ENCODE measurements at places on chromosomes 5 and 9.
A peak's percentile ranks its signal among the peaks of the same experiment; 100 is the strongest.

DNA sequence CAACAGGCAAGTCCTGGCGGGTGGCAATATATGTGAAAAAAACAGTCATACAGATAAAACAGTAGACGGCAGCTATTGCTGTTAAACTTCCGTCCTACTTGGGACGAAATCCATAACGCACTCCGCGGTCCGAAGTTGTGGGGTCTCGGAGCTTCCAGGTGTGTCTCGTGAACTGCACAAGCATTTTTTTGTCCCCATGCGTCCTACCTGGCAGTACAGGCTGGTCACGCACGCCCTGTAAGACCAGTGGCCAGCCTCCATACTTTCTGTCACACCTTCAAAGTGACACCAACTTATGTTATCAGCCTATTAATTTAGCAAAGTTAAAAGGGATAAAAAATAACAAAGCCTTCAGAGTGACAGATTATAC is 51.3 kb downstream of the TGFBI start:
- no peak for DNase-seq

DNA sequence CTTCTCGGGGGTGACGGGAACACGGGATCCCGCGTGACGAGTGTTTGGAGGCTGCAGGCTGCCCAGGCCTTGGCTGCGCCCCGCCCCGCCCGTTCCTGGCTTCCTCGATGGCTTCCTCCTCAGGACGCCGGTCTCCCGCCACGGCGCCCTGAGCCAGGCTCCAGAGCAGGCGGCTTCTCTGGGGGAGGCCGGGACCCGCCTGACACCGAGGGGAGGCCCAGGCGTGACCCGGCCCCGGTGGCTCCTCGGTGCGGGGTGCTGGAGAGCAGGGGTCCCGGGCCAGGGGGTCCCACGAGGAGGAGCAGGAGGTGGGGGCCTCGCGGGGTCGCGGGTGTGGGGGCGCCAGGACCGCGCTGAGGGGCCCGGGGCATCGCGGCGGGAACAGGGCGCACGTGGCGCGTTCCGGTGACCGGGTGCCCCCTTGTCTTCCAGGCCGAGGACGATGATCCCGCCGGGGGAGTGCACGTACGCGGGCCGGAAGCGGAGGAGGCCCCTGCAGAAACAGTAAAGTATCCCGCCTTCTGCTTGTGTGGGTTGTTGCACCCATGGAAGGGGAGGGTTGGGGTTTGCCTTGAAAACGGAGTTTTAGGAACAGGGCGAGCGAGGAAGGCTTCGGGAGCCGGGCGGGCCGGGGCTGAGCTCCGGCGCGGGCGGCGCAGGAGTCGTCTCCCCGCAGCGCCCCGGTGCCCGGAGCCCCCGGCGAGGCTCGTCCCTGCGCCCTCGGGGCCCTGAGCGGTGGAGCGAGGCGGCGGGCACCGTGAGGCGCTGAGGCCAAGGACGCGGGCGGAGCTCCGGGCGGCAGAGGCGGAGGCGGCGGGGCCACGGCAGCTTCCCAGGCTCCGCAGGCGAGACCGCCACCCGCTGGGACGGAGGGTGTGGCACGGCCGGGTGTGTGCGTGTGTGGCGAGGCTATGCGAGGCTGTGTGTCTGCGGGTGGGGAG is 22.2 kb downstream of the AHRR start:
- no peak for DNase-seq

DNA sequence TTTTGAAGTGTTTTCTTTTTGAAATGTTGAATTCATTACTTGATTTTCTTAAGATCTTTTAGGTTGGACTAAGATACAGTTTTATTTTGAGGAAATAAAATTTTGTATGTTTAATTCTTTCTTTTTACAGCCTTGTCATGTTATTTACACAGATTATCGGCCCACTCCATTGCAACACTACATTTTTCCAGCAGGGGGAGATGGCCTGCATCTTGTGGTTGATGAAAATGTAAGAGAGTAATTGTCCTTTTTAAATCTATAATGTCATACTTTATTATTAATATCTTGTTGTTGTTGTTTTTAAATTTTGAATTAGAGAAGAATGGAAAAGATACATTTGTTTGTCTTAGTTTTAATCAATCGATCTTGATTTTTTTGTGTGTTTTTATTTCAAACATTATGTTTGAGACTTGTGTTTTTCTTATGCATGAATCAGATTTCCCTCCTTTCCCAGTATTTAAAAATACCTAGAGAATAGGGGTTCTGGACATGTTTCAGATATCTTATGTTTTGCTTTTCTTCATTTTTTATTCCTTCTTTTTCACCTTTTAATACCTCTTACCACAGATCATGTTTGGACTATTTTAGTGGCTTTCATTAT is 36.7 kb downstream of the MTREX start:
- peak; percentile 27 for DNase-seq

GRCh38 chr5:151238303-151238741 is 14.4 kb upstream of the CCDC69 start:
- DNase-seq: no peak

DNA sequence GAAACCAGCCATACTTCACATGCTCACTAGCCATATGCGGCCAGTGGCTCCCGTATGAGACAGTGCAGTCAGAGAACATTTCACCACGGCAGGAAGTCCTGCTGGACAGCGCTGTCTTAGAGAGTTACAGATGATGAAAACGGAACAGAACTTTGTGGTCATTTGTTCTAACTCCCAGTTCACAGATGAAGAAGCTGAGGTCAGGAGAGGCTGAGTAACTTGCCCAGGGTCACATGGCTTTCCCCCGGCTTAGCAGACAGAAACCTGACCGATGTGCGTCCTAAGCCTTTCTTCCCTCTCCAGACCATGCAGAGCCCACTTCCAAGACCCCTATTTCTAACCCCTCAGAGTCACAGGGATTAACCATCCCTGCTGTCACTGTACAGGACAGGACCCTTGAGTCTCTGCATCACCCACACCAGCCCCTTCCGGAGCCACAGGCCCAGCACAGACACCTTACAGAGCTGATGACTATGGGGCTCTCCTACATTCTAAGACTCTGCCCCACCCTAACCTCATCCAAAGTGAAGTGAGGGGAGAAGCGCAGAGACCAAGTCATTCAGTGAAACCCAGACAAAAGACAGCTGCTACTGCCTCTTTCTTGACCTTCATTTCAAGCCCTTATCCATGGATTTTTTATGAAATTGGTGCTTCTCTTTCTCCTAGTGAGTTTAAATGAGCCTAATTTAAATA is 86.9 kb downstream of the PTPN3 start:
- no peak for DNase-seq

- no peak for DNase-seq
These were observed 175.3 kb upstream of the KLF9 start for GRCh38 chr9:70589571-70590314.

- DNase-seq: no peak
These were observed 545 bp downstream of the HMGCS1 start for GRCh38 chr5:43312699-43313034.

GRCh38 chr5:38615981-38616451 is 59.6 kb upstream of the LIFR start:
- DNase-seq: no peak

- DNase-seq: no peak
These were observed 125.2 kb upstream of the CDH18 start for GRCh38 chr5:20113031-20113715.

- no peak for DNase-seq
These were observed 65.1 kb upstream of the IL6ST start for GRCh38 chr5:56059854-56060253.

DNA sequence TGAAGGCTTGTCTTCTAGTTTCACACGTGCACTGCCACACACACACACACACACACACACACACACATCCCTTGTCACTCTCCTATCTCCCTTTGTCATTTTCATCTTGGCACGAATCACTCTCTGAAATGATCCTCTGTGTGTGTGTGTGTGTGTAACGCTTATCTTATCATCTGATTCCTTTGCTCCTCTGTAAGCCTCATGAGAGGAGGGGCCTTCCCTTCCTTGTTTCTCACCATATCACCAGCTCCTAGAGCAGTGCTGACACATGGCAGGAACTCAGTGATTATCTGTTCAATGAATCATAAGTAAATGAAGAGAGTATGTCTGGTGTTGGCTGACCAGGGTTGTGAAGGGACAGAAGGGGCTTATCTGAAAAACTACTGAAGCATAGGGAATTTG is 53.3 kb downstream of the PDE4D start:
- DNase-seq: no peak

DNA sequence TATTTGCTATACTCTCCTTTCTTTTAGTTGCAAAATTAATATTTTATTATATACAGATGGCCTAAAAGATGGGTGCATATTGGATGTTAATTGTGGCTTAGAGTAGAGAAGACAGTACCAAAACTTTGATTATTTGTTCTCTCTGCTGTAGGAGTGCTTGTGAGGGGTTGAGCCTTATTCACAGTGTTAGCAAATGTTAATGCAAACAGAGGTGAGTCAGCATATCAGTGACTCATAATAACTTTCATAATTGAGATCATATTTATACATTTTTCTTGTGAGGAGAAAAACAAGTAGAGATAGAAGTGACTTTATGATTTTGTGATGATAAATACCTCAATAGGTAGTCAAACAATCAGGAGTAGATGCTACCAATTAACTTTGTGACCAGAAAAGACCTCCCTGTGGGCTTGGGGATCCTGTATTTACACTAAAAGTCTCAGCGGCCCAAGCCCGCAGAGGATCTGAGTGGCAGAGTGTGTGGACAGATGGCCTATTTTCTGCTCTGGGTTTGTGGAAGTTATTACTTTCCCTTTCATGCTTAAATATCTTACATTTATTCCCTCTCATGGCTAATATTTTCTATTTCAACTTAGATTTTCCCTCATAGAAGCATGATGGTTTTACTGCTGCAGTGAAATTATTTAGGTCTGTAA is 226.5 kb downstream of the TAF11L14 start:
- no peak for DNase-seq

- no peak for DNase-seq
These were observed 41.1 kb downstream of the UBE2QL1 start for GRCh38 chr5:6489643-6490185.

DNA sequence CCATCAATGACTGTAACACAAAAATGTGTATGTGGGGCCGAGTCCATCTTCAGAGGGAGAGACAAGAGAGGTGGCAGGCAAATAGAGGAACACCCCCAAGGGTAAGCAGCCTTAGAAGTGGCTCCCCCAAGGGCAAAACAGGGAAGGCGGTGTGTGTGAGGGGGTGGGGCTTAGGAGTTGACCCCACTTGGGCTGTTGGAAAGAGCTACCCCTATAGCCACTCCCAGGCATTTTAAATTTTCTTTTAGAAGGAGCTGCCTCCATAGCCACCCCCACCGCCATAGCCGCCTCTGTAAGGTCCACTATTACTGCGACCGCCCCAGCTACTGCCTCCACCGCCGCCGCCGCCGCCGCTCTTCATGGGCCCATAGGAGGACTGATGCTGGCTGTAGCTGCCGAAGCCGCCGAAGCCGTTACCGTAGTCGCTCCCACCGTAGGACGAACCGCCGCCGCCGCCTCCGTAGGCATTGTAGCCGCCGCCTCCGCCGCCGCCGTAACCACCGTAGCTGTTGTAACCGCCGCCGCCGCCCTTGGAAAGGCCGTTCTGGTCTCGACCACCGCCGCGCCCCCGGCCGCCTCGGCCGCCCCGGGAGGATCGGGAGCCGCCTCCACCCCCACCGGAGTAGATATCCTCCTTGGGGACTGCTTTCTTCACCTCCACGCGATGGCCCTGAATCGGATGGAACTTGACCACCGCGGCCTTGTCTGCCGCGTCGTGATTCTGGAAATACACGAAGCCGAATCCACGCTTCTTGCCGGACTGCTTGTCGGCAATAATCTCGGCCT is 1.1 kb downstream of the HNRNPA0 start:
- DNase-seq: peak; percentile 33

DNA sequence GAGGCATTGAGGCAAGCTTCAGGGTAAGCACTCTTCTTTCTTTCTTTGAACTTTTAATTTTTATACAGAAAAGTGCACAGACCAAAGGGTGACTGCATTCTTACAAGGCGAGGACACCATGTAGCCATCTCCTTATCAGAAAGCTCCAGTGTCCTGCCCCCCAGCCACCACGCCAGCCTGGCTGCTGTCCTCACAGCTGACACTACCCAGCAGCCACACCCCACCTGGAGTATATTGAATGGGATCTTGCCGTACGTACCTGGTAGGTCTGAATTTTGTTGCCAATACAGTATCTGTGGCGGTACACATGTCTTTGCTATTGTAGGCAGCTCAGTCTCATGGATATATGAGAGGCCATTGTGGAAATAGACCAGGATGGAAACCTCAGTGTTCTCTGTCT is 284.0 kb upstream of the IRX2 start:
- DNase-seq: no peak

GRCh38 chr9:78547831-78548230 is 250.9 kb downstream of the PSAT1 start:
- no peak for DNase-seq

DNA sequence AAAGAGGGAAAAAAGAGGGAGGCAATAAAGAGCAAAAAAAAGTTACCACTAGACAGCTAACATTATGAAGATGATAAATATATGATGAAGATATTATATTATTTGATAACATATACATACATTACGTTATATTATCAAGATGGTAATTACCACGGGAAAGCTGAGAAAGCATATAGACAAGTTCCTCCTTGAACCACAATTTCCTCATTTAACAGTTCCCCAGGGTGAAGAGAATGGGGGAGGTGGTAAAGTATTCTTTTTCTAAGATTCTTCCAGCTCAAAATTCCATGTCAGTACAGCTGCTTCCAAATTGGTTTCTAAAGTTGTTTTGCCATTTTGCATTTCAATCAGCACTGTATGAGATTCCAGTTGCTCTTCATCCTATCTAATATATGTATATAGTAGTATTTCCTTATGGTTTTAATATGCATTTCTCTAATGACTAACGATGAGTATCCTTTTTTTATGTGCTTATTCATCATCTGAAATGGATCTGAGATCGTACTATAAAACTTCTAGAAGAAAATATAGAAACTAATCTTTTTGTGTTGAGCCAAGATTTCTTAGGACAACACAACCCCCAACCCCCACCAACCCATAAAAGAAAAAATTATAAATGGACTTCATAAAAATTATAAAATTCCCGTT is 49.5 kb upstream of the C9orf72 start:
- DNase-seq: no peak

GRCh38 chr5:40401284-40402006 is 278.3 kb upstream of the PTGER4 start:
- no peak for DNase-seq

DNA sequence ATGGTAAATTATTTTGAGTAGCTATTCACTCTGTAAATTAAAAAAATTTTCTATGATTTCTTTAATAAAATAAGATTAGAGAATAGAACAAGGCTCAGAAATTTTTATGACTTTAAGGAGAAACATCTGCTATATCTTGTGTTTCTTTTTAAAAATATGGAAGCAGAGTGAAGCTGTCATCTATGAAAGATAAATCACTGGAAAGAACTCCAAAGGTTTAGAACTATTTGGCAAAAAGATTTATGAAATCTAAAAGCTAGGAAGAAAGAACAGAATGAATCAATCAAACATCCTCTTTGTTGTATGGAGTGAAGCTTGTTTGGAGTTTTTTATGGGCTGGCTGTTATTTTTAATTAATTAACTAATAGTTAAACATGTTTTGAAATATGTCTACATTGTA is 89.8 kb upstream of the ACTBL2 start:
- DNase-seq: no peak

GRCh38 chr9:5843794-5844471 is 11.0 kb upstream of the ERMP1 start:
- no peak for DNase-seq

GRCh38 chr5:84227236-84227635 is 157.4 kb downstream of the EDIL3 start:
- no peak for DNase-seq

GRCh38 chr5:135895474-135896006 is at the start of gene IL9:
Gene IL9 (minus strand): TSS chr5:135895841. CDS start chr5:135895816, 25 bp downstream.
- no peak for DNase-seq

Data from T-helper 17 cell (primary cell).